ENCODE measurements at places on chromosomes 11 and 22.
A peak's percentile ranks its signal among the peaks of the same experiment; 100 is the strongest.

- peak; percentile 9 for DNase-seq
Measured at GRCh38 chr22:49018601-49019000, 809.1 kb downstream of the BRD1 start.

GRCh38 chr22:30743257-30744020, 48.8 kb downstream of the OSBP2 start:
- DNase-seq, result no peak

- no peak for DNase-seq
Measured at GRCh38 chr11:962688-963087, 37.0 kb downstream of the AP2A2 start.

DNA sequence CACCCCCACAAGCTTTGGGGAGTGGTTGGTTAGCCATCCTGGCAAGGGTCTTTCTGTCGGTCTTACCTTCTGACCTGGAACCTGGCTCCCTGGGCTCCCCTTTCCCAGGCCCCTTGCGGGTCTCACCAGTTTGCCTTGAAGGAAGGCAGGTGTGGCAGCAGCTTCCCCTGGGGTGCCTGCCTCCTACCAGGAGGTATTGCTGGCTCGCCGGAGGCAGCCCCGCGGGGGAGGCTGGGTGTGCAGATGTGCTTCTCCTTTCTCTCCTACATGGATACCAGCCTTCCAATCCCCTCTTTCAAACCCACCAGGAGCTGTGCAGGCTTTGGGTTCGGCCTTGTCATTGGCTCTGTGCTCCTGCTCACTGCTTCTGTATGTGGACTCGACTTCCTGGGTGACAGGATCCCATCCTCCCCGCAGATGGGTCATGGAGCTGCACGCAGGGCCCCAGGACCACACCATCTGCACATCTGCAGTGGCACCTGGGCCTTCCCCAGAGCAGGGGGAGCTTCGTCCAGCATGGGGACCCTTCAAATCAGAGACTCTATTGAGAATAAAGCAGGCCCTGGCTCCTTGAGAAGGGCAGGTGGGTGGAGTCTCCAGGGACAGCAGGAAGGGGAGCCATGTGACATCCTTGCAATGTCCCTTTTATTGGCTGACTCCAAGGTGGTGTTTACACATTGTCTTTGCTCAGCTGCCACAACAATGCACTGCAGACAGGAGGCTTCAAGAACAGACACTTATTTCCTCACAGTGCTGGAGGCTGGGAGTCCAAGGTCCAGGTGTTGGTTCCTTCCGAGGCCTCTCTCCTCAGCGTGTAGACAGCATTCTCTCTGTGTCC, 592.0 kb downstream of the BRD1 start:
- no peak for DNase-seq

DNA sequence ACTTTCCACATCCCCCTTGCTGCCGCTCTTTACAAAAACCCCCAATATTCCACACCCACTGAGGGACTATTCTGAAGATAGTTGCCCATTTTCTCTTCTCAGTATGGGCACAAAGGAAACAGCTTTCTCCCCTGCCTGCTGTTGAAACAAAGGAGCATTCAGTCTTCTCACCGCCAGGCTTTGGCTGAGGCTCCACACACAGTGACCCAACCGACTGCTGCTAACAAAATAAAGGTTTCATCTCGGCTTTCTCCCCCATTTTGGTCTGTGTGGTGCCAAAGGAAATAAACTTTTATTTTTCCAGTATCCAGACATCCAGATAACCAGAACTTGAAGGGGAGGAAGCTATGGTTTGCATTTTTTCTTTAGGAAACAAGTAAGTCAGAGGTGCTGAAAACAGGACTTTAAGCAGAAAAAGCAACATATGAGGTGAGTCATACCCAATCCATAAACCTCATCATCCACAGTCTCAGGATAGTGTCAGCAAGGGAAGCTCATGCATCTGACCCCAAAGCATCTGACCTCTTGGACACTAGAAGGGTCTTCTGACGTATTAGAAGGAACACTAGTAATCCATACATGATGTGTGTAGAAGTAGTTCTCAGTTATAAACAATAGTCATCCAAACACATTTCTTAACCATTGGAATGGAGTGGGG, 6.4 kb downstream of the CLMP start:
- DNase-seq, result no peak

- DNase-seq, result peak; percentile 64
Measured at GRCh38 chr22:19941365-19942082, at the start of the genes COMT and TXNRD2. Gene COMT (plus strand): TSS chr22:19941772. CDS start chr22:19962527, 20,755 bp downstream. Gene TXNRD2 (minus strand): TSS chr22:19941818. CDS start chr22:19941803, 15 bp downstream.

- peak; percentile 26 for DNase-seq
Measured at GRCh38 chr22:46660604-46661201, 40.5 kb downstream of the GRAMD4 start.

- no peak for DNase-seq
Measured at GRCh38 chr11:96257036-96257435, 86.0 kb downstream of the MAML2 start.

DNA sequence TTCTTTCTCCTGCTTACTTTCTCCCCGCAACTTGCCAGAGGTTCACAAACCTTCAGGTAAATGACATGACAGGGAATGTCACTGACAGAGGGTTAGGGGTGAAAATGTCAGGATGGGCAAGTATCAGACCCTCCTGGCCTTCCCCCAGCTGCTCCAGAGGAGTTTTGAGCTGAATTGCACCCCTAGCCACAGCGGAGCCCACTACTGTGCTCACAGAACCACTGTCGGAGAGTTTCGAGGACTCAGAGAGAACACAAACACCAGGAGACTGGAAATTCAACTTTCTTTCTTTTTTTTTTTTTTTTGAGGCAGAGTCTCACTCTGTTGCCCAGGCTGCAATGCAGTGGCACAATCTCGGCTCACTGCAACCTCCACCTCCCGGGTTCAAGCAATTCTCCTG, 21.5 kb upstream of the P2RY2 start:
- no peak for DNase-seq

- no peak for DNase-seq
Measured at GRCh38 chr22:44638971-44639760, 62.8 kb upstream of the PRR5 start.

All from CD4-positive, alpha-beta T cell treated with Interleukin-4 for 1 hour (primary cell).